ENCODE measurements at places on chromosomes 12 and 14.

DNA sequence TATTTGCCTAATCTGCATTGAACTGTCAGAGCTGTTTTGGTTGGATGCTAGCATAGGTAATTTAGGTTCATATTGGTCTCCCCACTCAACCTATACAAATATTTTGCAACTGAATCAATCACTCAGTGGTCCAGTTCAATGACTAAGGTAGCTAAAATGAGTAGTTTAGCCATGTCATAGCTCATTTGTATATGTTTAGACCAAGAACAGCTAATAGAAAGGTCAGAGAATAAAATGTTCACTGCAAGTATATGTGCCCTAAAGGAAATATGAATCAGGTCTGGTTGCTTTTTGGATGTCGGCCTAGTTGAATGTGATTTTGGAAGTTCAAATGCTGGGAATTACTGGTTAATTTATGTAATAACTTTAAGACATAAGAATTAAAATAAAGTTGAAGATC, 883.9 kb downstream of the LRFN5 start:
- DNase-seq = no peak

DNA sequence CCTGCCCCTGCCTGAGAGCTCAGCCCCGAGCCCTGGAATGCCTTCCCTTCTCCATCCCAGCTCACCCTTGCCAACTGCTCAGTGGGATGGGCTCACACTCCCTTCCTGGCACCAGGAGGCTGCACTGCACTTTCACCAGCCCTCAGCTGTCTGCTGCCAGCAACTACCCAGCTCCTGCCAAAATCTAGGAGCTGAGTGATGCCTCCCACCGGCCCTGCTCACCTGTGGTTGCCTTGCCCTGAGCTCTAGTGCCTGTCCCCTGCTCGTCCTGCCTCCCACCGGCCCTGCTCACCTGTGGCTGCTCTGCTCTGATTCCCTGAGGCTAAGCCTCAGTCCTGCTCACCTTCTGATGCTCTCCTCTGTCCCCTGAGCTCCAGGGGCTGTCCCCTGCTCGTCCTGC, 119.8 kb downstream of the TMEM121 start:
- no peak for DNase-seq

DNA sequence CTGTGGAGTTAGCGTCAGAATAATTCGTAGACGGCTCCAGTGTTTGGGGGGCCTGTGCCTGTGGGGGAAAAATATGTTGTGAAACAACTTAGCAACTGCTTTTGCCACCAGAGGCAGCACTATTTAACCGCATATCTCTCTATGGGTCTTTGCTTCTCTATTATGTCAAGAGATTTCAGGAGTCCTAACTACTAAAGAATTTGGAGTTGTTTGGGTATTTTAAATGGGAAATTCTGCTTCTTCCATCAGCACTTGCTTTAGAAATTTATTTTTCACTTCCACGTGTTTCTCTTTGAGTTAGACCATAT, 594 bp upstream of the CLEC14A start:
- no peak for DNase-seq

DNA sequence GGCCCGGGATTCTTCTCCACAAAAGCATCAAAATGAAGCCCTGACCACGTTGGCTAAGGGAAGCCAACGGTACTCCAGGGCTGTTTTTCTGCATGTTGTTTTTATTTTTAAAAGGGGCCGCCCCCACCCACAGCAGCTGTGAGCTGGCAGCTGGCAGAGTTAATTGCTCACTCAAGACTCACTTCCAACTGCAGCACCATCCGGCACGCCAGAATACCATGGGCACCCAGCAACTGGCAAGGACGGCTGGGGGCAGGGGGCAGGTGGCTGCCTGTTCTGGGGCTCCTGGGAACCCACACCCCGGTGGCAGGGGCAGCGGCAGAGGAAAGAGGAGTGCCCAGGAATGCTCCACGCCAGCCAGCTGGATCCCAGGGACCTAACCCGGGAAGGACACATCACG, 44.3 kb downstream of the NCOR2 start:
- DNase-seq = no peak

DNA sequence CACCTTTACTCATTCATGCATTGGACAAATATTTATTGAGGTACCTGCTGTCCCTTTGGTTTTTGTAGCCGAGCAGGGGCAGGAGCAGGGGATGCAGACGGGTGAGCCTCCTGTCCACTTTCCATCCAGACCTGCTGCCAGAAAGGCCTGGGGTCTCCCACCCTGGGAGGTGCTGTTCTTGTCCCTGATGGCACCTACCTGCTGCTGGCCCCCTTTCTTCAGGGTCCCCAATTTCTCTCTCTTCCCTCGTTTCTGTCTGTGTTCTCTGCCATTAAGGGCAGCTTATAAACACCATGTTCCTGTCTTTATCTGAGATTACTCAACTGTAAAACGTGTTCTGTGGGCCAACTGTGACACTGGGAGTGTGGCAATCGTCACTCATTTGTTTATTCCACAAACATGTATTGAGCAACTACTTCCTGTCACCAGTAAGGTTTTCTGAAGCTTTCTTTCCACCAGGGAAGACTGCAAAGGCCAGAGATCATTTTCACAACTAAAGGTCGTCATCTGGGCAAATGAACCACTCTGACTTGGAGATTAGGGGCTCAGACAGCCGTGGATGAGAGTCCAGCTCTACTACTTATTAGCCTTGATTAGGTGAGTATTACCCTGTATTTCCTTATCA, at the start of gene HAL:
HAL (minus strand) TSS at position 311 of the 625 bp plus-strand sequence. CDS start 434 bp downstream, outside the sequence.
- DNase-seq = no peak

DNA sequence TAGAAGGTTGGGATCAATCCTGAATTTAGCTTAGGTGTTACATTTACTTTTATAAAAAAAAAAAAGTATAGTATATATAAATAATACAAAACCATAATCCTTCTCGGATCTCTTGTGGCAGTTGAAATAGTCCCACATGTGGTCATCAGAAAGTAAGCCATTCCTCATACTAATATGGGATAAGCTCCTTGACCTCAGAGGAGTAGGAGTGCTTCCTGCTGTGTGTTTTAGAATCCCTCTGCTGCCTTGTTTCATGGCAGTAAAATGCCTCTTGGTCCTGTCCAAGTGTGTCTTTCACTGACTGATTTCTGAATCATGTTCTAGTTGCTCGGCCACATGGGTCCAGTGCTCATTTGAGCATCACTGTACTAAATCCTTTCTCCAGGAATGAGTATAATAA, 117.0 kb downstream of the NTN4 start:
- DNase-seq = no peak

DNA sequence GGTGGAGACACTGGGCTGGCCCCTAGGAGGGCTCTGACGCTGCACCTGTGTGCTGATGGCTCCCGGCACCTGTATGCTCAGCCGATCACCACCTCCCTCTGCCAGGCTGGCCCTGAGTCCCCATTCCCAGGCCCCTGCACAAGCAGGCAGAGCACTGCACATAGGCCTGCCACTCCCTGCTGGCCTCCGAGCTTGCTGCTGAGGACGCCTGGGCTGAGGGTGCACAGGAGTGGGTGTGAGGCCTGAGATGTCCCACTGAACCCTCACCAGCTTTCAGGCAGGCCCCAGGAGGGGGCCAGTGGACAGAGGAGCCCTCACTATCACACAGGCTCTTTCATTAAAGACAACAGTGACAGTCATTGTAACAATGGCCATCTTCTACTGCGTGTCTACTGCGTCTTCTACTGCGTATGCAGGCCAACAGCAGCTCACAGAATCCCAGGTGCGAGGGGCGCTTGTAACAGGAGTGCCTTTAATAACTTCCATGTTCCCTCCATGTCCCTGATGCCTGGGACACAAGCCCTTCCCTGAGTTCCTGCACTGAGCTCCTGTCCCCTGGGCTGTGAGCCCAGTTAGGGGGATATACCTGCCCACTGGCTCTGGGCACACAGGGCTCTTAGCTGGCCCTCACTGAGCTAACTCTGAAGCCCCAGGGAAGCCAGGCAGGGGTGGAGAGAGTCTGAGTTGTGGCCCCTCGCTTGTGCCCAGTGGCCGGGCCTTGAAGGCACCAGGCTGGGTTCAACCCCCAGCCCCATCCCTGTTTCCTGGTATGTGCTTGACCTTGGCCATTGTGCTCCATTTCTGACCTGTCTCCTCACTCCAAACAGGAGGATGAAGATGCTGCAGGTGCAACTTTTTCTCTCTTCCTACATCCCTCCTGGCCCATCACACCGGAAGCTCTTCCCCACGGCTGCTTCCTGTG, 71.3 kb downstream of the PRIMA1 start:
- DNase-seq = no peak

DNA sequence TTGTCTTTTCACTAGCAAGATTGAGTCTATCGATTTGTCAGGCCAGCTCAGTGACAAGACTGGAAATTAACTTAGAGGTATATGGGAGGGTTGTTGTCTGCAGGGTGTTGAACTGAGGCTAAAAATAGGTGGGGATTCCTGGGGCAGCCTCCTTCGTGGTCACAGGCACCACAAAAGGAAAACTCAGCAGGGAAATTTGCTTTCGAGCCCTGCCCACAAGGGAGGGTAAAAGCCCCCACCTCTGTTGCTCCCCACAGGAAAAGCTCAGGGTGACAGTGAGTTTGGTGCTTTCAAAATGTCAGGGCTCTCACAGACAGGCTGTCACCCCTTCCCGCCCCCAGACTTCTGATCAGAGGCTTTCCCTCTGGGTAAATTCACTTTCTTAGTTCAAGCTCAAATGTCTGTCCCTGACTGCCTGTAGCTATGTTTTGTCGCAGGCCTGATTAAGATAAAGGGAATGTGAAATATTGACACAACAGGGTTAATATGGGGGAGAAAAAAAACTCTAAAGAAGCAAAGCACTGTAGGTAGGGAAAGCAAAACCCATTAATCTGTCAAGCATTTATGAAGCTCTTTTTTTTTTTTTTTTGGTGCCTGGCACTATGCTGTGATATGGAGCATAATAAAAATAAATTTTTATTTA, 11.7 kb upstream of the NFKBIA start:
- peak; percentile 73 for DNase-seq

DNA sequence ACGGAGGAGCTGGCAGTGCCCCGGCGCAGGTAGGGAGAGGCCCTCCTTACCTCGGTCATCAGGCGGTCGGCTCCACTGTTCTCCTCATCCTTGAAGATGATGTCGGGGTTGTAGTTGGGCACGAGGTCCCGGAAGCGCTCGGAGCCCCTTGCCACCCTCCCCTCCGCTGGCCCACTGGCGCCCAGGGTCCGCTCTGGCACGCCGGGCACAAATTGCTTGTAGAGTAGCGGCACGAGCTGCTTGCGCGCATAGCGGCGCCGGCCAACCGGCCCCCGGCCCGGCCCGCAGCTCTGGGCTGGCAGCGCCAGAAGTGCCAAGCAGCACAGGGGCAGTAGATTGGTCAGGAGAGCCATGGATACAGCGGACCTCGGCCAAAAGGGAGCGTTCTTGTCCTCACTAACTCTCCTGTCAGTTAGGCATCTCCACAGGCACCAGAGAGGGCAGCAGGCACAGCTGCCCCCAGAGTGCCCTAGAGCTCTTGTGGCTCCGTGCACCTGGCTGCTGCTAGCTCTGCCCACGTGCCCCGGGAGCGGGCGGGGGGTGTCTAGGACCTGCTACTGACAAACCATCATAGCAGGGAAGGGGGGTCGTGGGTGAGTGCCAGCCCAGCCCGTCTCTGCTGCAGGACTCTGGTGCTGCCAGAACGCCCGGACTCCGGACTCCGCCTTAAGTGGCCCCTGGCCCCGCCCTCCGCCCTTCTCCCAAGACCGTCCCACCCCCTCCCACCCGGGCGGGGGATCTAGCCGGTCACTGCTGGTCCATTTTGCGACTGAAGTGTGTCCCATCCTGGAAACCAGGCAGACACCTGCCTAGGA, at the start of gene DHH:
DHH (minus strand) TSS at position 642 of the 815 bp plus-strand sequence; CDS start at position 353, 289 bp downstream.
- no peak for DNase-seq
